Kidney epithelial cell (primary cell): ENCODE measurements at places on chromosomes 1 and 21. TPM values are rescaled to one million over a fixed set of nuclear protein-coding genes. Genes with fewer than 3 reads are reported as not detected.

DNA sequence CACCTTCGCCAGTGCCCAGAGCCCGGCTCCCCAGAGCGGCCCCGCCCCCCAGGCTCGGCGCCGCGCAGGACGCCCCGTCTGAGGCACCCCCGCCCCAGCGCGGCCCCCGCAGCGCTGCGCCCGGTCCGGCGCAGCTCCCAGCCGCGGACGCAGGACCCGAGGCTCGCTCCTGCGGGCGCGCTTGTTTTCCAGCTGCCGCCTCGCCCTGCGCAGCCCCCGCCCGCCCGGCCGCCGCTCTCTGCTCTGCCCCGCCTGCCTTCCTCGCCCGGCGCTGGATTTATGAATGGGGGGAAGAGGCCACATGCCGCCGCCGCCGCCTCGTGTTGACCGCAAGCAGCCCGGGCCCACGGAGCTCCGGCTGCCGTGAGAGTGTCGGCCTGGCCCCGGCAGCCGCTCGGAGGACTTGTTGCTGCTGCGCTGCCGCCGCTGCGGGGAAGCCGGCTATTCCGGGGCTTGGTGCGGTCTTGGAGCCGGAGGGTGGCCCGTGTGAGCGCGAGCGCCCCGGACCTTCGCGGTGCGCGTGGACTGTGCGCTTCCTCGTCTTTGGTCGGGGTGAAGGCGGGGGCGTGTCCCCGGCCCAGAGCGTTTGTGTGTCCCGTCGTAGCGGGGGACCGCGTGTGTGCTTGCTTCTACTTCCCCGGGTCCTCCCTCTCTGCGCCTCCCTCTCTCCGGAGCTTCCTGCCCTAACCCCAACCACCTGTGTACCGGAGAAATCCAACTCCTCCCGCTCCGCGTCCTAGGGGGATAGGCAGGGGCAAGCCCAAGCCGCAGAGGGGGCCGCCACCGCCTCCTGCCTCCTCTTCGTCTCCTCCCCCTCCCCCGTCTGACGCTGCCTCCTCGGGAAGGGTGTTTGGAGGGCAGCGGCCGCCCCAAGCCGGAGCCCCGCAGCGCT is 736 bp downstream of the KCNC4 start:
- DNase-seq: no peak

DNA sequence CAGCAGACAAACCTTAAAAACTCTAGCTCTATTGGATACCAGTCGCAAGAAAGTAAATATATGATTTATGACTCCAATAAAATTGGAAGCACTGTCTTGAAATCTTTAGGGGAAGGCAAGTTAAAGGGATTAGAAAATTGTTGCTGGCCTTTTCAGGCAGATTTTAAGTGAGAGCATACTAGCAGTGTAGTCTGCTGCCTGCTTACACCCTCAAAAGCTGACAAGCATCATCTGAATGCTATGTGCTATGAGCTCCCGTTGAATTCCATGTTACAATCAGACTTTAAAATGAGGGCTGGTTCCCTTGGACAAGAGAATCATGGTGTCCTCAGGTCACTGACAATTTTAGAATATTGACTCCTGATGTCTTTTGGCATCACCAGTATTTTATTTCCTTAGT is 271.1 kb upstream of the C1orf105 start:
- DNase-seq: no peak

Gene PTPRF
- 297 and 346 TPM in 2 replicates for total RNA-seq

- no peak for DNase-seq
These were observed 282.1 kb downstream of the RPS6KC1 start for GRCh38 chr1:213333121-213333520.
